ENCODE measurements at places on chromosomes 1 and 21.

- peak; percentile 19 for DNase-seq
Observed at GRCh38 chr1:232477728-232478127, 152.2 kb downstream of the SIPA1L2 start.

DNA sequence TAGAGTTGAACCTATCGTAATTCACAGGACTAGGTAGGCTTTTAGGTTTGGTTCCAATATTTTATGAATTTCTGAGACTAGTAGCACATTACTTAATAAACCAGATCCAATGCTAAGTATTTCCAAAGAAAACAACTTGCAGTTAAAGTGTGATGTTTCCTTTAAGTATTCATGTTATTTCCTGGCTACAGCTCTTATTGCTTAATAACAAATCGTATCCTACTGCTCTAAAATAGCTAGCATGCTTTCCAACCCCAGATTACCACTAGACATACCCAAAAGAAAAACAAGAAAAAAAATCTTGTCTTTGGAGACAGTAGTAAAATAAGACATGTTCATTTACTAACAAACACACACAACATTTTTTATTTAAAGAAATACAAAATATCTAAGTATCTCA is 898 bp downstream of the KRTAP27-1 start:
- peak; percentile 15 for DNase-seq

GRCh38 chr1:28141685-28142084 is 34.8 kb downstream of the PTAFR start:
- DNase-seq: no peak

- no peak for DNase-seq
Observed at GRCh38 chr1:95903060-95903459, 669.0 kb downstream of the RWDD3 start.

DNA sequence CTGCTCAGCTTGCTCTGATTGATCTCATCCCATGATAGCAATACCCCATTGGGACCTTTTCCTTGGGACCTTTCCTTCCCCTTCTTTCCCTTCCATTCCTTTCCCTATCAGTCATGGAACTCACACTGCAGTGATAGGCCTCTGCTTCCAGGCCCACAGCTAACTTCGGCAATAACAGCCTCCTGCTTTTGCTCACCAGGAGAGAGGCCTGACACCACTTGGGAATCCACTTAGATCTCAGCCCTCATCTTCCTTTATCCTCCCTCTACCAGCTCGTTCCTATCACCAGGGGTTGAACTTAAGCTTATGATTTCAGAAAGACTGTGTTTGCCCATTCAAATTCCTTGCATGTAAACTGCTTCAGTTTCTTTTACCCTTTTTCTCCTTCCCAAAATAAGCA is 11.0 kb upstream of the TIPRL start:
- no peak for DNase-seq

GRCh38 chr21:45293726-45294401 is 6.2 kb upstream of the POFUT2 start:
- no peak for DNase-seq

GRCh38 chr21:33403128-33403785 is at the start of gene IFNGR2:
TSS of gene IFNGR2 (plus strand) at chr21:33403413. CDS start at chr21:33403544, 131 bp downstream.
- DNase-seq: no peak

DNA sequence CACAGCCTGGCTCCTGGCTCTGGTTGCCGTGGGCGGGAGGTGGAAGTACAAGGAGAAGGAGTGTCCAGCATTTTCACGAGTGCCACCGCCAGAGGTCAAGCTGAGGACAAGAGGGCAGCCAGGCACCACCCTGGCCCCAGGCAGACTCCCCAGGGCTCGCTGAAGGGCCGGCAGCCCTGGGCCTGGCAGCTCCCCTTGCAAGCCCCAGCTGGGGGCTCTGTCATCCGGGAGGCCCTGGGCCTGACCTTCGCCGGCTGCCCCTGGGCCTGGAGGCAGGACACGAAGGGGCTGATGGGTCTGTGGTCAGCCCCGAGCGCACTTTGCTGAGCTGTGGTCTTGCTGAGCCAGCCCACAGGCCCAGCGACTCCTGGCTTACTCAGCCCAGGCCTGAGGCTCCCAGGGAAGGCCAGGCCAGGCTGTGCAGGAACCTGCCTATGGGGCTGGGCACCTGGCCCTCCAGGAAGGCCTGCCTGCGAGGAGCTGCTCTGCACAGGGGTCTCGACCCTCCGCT is 74.8 kb downstream of the MORN1 start:
- DNase-seq: no peak

GRCh38 chr1:62012836-62013235 is 181.8 kb upstream of the L1TD1 start:
- peak; percentile 8 for DNase-seq

GRCh38 chr1:234772345-234773147 is 162.6 kb upstream of the IRF2BP2 start:
- no peak for DNase-seq

GRCh38 chr1:16409536-16410152 is 27.6 kb downstream of the SPATA21 start:
- DNase-seq: no peak

GRCh38 chr1:53735681-53736080 is 3.3 kb downstream of the GLIS1 start:
- DNase-seq: no peak

DNA sequence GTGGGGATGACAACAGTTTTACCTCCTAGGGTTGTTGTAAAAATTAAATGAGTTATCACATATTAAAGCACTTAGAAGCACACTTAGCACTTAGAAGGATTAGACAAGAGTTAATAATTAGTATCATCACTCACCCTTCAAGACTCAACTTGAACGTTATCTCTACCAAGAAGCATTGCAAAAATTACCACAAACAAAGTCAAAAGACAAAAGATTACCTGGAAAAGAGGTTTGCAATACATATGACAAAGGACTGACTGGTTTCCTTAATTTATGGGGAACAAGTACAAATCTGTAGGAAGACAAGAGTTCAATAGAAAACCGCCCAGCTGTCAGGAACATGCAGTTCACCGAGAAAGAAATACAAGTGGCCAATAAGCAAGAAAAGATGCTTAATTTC is 93.3 kb upstream of the ATP1A1 start:
- no peak for DNase-seq

DNA sequence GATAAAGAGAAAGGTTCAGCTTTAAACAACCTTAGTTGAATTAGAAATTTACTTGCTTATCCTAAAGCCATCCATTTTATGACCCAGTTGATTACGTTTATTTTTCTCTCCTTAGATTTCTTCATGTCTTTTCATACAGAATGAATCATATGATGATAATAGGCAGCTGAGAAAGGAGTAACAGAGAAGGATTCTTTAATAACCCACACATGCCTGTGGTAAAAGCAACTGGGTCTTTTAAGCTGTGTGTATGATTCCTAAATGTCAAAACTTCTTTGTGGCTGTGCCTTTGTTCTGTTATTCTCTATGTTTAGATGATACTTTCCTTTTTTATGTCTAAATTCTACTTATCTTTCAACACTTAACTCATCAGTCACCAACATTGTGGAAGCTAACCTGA is 626.5 kb downstream of the NCAM2 start:
- no peak for DNase-seq

GRCh38 chr1:54462597-54463258 is 56.5 kb upstream of the SSBP3 start:
- no peak for DNase-seq

GRCh38 chr21:39125752-39126485 is 57.3 kb downstream of the PSMG1 start:
- DNase-seq: no peak

- DNase-seq: peak; percentile 32
Observed at GRCh38 chr1:206505702-206506355, 1.5 kb upstream of the RASSF5 start.

DNA sequence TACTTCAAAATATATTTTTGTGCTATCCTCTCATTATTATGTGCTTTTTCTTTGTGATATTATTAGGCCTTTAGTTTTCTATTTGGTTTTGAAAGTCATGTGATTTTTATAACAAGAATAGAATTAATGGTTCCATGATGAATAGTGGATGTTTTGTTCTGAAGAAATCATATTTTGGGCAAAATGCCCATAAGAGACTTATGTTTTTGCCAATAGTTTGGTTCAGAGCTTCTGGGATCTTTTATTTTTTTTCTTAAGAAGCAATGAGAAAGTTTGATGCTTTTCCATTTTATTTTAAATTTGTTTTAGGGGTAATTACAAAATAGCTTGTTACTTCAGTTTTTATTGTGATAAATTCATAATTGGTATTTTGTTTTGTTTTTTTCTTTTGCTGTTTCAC is 49.8 kb downstream of the LYPLAL1 start:
- no peak for DNase-seq

- no peak for DNase-seq
Observed at GRCh38 chr1:186207391-186208085, 167.5 kb downstream of the TPR start.

DNA sequence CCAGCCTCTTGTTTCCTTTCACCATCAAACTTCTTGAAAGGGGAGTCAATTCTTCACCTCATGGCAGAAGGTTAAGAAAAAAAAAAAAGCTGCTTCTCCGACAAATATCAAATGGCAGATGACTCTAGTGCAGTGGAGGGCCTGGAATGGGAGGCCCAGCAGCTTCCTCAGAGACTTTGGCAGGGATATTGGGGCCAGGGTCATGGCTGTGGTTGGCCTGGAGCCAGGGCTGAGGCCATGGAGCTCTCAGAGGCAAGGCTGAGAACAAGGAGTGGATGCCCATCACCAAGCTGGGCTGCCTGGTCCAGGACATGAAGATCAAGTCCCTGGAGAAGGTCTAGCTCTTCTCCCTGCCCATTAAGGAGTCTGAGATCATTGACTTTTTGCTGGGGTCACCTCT is 18.7 kb downstream of the MTF1 start:
- DNase-seq: no peak

- no peak for DNase-seq
Observed at GRCh38 chr1:195908121-195908520, 700.1 kb downstream of the KCNT2 start.

GRCh38 chr1:180505732-180506335 is 3.5 kb upstream of the ACBD6 start:
- no peak for DNase-seq

- no peak for DNase-seq
Observed at GRCh38 chr1:200991097-200991614, 32.4 kb downstream of the KIF21B start.

DNA sequence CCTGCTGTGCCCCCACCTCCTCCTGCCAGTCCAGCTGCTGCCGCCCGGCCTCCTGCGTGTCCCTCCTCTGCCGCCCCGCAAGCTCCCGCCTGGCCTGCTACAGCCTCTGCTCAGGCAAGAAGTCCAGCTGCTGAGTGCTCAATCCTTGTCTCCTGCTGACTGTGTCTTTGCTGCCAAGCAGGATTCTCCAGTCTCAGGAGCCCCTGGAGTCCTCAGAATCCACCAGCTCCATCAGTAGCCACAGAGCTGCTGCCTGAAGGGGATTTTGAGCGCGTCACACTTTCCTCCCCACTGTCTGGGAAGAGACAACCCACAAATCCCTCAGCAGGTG is 973 bp downstream of the KRTAP10-11 start:
- no peak for DNase-seq

- DNase-seq: no peak
Observed at GRCh38 chr1:175499595-175500382, 243.6 kb downstream of the TNR start.

GRCh38 chr1:19038732-19039131 is 82.3 kb upstream of the IFFO2 start:
- no peak for DNase-seq

GRCh38 chr1:82366689-82367088 is 566.0 kb downstream of the ADGRL2 start:
- no peak for DNase-seq

DNA sequence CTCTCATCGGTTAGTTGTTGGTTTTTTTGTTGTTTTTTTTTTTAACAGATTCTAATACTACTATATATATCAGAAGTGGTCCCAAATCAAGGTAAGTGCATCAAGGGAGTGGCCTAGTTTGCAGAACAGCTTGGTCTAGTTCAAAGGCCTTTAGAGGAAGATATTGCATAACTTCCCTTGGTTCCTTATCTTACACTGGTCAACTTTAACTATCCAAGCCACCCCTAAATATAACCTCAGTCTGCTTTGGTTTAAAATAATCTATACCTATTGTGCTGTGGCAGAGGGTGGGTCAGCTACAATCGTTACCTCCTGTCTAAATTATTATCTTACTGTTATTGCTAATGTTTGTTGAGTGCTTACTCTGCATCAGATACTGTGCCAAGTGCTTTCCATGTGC is 6.9 kb downstream of the S100A12 start:
- DNase-seq: no peak

- peak; percentile 73 for DNase-seq
Observed at GRCh38 chr1:27527223-27527889, 37.4 kb upstream of the WASF2 start.

DNA sequence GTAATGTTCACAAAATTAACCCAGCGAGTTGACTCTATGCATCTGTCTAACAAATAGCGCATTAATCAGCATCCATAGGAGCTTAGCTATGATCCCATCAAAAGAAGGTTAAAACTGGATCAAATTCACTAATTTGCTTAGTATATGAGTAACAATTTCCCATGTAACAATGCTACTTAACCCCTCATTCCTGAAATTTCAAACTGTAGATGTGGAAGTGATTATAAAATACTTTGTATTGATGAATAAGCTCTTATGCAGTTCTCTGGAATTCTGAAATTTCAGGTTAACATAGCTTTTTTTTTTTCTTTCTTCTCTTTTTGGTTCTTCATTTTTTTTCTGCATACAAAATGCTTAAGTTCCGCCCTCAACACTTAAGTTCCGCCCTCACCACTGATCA is 1272.7 kb downstream of the KCNT2 start:
- no peak for DNase-seq

- DNase-seq: no peak
Observed at GRCh38 chr1:59081795-59082194, 215.1 kb upstream of the FGGY start.

DNA sequence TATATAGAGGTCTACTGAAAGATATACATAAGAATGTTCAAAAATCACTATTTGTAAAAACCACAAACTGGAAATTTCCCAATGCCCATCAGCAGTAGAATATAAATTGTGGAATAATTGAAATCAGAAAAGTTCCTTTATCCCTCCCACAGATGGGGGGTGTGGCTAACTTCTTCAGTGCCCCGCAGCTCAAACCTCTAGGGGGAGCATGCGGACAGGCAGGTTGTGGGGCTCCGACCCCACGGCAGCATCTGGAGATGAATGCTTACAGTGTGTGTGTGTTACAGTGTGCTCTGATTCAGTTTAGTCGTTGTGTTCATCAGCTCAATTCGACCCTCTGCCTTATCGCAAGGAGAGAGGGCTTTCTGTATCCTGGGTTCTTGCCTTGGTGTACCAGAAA is 262.1 kb upstream of the LRRC7 start:
- no peak for DNase-seq

DNA sequence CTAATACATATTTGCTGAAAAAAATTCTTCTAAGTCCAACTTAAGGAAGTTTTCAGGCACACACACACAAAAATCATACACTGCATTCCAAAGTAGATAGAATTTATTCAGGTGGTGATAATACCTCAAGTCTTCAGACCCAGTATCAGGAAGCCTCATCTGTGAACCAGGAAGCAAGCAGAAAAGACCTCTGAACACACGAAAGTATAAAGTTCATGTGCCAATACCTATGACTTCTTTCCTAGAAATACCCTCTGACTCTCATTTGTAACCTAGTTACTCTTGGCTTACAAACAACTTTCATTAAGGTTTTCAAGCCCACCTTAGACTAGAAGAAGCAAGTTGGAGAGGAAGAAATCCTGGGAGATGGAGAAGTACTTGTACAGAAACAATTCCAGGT is 35.7 kb upstream of the IFNLR1 start:
- DNase-seq: no peak

Measured in NCI-H446 (cell line).